ENCODE measurements at places on chromosomes 12 and 14. TPM values are rescaled to one million over a fixed set of nuclear protein-coding genes. Genes with fewer than 3 reads are reported as not detected.

The DNAI7 gene
- total RNA-seq, result not detected

The ACOT4 gene
- 10.4 TPM for total RNA-seq

The RGS6 gene
- total RNA-seq, result 4.4 TPM

The GALNT6 gene
- total RNA-seq, result 4.0 TPM

The C14orf39 gene
- 3.7 TPM for total RNA-seq

The IKBIP gene
- 25.8 TPM for total RNA-seq

The NDRG2 gene
- 275 TPM for total RNA-seq

The SLC25A21 gene
- not detected for total RNA-seq

All from subcutaneous adipose tissue (tissue), 4 donors.